HuH-7.5 (cell line): ENCODE measurements at places on chromosomes 3 and 15.
A peak's percentile ranks its signal among the peaks of the same experiment; 100 is the strongest.

DNA sequence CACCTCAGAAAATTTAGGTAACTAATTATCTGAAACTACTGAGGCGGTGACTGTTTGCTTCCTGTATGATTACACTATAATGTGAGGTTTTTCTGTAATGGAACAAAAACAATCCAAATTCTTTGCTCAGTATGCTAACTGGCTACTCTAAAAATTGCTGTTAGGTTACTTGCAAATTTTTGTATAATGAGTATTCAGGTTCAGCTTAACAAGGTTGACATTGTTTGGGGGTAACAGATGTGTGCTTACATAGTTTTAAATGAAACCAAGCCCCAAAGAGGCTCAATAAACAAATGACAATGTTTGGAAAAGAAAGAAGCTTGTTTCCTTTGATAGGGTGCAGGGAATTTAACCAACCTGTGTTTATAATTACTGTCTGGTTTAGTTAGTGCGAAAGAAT is 414.5 kb upstream of the MDFIC2 start:
- DNase-seq: no peak

DNA sequence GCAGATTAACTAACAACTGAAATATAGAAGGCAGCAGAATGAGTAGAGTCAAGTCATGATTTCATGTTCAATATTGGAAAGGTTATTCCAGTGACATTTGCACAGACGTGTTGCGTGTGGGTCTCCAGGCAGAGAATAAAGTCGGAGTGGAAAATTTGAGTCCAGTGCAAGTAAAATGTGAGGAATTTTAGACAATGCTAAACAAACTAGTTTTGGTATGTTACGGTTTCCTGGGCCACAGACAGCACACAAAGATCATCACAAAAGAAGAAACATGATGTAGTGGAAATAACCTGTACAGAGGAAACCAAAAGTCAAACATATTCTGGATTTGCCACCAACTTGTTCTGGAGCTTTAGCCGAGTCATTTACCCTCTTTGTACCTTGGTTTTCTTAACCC is 367 bp downstream of the OR4F6 start:
- DNase-seq: no peak

DNA sequence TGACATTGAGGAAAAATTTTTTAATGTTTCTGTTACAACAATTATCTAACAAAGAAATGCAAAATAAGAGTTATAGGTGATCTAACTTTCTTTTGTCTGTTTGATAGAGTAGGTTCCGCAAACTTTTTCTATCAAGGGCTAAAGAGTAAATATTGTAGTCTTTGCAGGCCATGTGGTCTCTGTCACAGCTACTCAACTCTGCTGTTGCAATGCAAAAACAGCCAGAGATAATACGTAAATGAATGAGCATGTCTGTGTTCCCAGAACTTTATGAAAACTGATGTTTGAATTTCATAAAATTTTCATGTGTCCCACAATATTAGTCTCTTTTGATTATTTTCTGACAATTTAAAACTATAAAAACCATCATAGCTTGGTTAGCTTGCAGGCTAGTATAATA is 73.3 kb downstream of the SLC24A1 start:
- no peak for DNase-seq

- DNase-seq: no peak
Observed at GRCh38 chr3:44905446-44906157, 31.2 kb downstream of the TGM4 start.

GRCh38 chr3:99641480-99641879 is 3.1 kb downstream of the COL8A1 start:
- no peak for DNase-seq

DNA sequence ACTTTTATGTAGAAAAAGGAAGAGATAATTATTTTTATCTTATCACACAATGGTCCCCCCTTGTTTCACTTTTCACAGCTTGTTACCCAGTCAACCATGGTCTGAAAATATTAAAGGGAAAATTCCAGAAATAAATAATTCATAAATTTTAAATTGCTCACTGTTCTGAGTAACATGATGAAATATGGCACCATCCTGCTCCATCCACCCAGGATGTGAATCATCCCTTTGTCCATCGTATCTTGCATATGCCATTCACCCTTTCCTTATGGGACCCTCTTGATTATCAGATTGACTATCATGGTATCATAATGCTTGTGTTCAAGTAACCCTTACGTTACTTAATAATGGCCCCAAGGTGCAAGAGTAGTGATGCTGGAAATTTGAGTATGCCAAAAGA is 43.7 kb downstream of the ANKRD28 start:
- DNase-seq: no peak

GRCh38 chr3:31422237-31422636 is 110.5 kb upstream of the STT3B start:
- no peak for DNase-seq

- DNase-seq: no peak
Observed at GRCh38 chr3:138849222-138849940, 14.7 kb upstream of the PIK3CB start.

DNA sequence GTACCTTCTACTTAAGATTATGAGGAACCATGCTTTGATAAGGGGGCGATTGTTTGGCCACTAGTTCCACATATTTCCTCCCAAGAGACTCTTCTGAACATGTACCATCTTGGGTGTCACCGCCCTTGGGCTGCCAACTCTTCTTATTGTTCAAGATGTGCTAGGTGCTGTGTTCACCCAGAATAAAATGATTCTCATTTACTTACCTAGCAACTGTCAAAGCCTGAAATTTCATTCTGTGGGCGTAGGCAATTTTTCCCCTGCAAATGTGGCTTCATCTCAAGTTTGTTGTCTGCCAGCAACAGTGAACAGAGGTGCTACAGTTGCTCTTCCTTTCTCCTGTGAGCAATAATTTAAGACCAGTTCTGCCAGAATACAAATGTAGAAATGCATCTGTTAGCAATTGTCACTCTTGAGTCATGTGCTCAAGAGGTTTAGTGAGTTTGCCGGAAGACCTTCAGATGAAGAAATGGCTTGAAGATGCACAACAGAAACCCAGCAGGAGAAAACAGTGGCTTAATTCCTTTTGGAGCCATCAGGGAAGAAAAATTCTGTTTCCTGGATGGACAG is 41.3 kb upstream of the RARB start:
- no peak for DNase-seq

DNA sequence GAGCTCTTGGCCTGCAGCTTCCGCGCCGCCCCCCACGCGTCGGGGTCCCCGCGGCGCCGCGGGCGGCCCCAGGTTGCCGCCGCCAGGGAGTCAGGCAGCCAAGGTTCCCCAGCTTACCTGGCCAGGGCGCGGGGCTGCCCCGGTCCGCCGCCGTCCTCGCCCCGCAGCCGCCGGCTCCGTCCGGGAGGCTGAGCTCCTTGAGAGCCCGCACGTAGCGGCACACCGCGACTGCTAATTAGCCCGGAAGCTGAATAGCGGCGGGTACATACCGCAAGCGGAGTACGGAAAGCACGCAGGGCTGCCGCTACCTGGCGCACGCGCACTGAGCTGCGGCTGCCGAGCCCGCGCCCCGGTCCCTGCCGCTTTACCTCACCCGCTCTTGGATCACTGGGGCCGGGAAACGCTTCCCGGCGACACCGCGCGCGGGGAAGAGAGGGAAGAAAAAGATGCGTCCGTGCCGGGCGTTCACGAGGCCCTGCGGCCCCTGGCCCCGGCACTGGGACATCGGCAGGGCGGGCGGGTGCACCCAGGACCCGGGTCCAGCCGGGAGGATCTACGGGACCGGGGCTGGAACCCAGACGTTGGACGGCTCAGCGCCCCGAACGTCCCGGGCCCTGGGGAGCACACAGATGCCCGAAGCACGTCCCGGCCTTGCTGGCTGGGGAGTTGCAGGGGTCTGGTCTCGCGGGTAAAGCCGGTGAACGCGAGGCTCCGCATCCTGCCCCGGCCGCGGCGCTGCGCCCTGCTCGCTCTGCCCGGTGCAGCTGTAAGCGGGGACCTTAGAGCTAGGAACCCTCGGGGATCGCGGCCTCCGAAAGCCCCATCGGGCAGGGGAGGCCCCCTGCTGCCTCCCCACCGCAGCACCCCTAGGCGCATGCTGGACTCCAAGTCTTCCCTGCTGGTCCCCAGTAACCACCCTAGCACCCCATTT is at the start of gene GOLGA8B:
Gene GOLGA8B (minus strand): TSS at position 253 of the 931 bp plus-strand sequence. CDS start 47,739 bp downstream, outside the sequence.
- peak; percentile 81 for DNase-seq

DNA sequence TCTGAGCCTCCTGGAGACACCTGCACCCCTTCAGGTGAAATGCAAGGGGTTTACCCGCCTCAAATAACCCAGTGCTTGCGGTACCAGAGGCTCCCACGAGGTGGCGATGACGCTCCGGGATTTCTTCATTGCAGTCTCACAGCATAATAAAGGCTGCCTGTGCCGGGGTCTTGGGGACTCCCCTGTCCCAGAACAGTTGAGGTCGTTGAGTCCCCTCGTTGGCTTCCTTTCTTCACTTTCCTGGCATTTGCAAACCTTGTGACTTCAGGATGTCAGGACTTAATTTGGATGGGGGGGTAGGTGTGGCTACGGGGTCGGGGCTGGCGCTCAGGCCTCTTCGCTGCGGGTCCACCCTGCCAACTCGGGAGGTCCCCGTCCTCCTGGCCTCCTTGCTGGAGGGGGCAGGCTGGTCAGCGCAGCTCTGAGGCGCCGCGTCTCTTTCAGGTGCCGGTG is 1.3 kb downstream of the GNAT1 start:
- DNase-seq: peak; percentile 88

- no peak for DNase-seq
Observed at GRCh38 chr3:185381320-185382058, 18.6 kb downstream of the MAP3K13 start.
